ENCODE measurements at places on chromosomes 5 and 9.

GRCh38 chr5:97101189-97101910 lies 41.1 kb downstream of the LIX1 start:
- DNase-seq = no peak

DNA sequence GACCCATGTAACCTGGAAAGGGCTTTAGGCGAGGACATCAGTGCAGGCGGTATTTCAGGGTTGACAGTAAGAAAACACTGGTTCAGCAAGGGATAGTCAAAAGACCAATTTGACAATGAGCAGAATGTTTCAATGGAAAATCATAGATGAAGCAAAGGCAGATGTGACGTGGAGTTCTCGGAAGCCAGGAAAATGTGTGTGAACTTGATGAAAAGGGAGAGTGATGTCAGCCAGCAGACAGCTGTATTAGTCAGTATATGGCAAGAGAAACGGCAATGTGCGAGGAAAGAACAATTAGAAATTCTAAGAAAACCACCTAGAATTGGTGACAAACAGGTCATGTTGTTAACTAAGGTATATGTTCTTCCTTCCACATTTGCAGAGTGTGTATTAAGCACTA lies 503.9 kb upstream of the DAB2 start:
- DNase-seq = no peak

DNA sequence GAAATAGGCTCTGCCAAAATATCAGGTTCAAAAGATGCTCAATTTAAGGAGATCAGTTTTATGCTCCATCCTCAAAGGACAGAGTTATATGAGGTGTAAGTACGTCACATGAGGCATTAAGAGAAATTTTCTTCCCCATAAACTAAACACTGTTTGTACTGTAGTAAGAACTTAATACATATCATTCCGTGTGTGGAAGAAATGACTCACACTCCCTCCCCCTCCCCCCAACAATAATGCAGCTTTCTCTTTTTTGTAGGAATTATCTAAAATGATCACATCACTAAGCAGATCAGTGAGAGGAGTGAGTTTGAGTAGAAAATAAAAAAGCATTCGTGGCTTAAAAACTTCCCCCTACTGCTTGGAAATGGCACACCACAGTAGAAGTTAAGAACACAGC lies 2.2 kb downstream of the CDH12 start:
- no peak for DNase-seq

DNA sequence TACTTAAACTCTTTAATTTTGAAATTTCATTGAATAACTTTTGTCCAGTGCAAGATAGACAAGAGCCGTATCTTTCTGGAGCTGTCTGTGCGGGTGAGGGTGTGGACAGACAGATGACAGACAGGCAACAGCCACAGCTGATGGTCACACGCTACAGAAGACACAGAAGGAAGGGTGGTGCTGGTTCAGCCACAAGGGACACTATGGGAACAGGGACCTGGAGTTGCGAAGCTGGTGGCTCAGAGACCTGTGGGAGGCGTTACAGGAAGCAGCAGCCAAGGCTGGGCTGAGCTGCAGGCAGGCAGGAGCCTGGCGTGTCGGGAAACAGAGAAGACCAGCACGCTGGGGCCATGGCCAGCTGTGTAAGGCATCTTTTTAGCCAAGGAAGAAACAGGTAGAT lies 104.4 kb downstream of the WNK2 start:
- no peak for DNase-seq
